ENCODE measurements at places on chromosomes 3 and 15.

GRCh38 chr3:123552095-123552714, 32.6 kb downstream of the HACD2 start:
- DNase-seq: no peak

- DNase-seq: no peak
Observed at GRCh38 chr15:72249142-72249810, 18.3 kb upstream of the PKM start.

DNA sequence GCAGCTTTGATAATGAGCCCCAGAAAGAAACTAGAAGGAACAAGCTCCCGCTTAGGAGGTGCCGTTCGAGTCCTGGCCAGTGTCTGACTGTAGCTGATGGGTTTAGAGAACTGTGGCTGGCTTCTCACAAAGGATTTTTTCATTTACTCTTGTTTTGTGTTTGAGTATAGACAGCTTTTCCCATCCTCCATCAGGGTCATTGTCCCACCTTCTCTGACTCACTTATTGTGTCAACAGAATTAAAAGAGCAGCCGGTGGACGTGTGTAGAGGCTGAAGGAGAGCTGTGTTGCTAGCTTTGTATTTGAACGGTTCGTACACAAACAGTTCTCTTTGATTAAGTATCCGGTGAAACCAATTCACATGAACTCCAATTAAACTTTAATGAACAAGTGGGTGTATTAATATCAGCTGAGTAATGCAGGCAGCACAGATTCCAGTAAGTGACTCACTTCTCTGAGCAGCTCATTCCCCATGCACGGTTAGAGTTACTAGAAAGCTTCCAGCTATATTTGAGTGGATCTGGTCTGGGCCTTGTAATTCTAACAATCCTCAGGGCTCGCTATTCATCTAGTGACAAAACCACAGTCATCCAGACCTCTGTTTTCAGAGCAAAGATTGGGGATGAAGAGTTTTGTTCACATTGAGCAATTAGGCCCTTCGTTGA, 141.0 kb downstream of the LPP start:
- DNase-seq: no peak

GRCh38 chr3:101202640-101203039, 117.7 kb downstream of the IMPG2 start:
- no peak for DNase-seq

GRCh38 chr3:39587113-39587512, 119.6 kb downstream of the MOBP start:
- DNase-seq: no peak

DNA sequence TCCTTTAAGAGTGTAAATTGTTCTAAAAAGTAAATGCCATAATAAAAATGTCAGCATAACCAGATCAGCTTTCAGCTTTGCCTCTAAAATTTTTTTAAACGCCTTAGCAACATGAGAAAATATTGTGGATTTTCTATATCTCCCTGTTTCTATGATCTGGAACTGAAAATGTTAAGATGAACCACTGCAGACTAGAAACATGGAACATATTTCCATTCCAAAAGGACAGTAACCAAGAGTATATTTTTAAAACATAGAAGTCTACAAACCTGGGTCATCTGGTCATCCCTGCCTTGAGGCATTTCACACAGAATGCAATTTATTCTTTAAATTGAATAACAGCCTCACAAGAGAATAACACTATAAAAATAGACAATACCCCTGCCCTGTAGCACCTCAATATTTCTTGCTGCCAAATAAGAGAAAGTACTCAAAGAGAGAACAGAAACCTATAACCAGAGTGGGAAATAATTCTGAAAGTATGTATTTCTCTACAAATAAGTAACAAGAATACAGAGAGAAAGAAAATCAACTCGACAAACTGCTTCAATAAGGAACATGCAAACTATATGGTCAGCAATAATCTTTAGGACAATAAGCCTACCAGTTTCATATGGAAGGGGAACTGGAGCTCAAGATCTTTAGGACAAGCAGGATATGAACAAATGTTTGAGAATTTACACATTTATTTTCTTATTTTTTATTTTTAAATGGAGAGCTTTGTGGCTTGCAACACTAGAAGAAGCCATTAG, 949.0 kb downstream of the EPHA3 start:
- DNase-seq: no peak

DNA sequence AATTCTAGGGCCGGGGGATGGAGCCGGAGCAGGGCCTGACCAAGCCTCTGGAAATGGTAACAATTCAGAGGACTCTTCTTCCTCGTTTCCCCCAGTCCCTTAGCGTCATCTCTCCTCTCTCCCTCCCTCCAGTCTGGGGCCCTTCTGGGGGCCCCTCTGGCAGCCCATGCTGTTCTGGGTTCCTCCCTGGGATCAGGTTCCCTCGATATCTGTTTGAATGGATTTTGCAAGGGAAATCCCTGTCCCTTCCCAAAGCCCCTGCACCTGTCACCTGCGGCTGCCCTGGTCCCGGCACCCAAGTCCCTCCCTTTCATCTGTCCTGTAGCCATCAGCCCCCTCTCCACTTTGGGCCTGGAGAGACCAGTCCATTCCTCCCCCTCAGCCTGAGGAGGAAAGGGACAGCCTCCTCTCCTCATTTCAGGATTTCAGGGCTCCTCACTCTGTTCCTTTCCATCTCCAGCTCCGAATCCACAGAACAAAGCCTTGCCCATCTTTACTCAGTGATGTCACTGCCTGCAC, 1.7 kb upstream of the PLCB2 start:
- DNase-seq: no peak

- no peak for DNase-seq
Observed at GRCh38 chr15:47887241-47887800, 170.0 kb downstream of the SEMA6D start.

- no peak for DNase-seq
Observed at GRCh38 chr3:189687475-189687874, 56.3 kb downstream of the TP63 start.

GRCh38 chr3:55937301-55937700, 450.2 kb upstream of the WNT5A start:
- no peak for DNase-seq

DNA sequence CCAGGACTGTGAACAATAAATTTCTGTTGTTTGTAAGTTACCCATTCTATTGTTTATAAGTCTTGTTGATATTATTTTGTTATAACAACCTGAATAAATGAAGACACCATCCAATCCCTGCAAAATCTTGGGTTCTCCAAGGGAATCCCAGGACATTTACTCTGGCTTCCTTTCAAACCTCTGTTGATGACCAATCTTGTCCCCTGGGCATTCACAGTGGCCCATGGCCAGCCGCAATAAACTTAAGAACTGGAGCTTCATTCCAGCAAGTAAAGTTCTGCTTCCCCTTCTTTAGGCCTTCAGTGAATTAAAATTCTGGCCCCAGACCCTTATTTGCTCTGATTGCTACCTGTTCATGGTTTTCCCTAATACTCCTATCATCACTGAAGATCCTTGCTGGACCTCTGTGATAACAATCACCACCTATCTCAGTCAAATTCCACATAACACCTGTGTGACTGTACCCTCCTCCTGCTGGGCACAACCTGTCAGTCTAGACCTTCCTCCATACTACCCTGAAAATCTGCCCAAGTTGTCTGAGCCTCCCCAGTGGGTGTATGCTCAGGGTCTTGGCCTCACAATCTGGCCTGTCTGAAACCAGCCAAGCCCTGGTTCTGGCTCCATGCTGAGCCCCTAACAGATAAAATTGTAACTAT, 153.1 kb downstream of the SEMA6D start:
- DNase-seq: no peak

DNA sequence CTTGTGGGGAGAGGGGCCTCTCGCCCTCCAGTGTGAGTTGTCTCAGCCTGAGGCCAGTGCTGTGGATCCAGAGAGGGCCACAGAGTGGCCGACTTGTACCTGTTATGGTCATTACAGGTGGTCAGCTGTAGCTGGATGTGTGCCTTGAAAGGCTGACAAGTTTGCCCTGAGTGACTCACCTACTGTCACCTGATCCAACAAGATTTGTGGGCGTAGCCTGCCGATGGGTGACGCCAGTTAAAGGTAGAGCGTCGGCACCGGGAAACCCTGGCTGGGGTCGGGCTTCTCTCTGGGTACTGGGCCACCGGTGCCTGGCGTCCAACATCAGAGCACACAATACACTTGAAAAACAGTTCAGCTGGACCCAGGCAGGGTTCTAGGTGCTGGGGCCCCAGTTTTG, 2.8 kb upstream of the ISG20 start:
- no peak for DNase-seq

DNA sequence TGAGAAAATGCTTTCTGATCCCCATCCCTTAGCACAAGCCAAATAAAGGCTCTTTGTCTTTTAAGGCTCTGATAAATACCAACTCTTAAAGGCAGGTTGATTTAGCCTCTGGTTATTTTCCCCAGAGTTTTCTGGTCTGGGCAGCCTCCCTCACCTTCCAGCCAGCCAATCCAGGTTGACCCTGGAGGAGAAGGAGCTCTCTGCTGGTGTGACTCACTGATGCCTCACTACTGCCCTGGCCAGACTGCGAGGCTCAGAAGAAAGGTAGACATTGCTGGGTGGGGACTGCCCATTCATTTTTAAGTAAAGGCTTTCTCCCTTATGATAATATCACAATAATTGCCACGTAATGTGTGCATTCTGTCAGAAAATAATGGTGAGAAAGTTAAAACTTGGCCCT, 37.1 kb downstream of the SLCO3A1 start:
- DNase-seq: no peak

DNA sequence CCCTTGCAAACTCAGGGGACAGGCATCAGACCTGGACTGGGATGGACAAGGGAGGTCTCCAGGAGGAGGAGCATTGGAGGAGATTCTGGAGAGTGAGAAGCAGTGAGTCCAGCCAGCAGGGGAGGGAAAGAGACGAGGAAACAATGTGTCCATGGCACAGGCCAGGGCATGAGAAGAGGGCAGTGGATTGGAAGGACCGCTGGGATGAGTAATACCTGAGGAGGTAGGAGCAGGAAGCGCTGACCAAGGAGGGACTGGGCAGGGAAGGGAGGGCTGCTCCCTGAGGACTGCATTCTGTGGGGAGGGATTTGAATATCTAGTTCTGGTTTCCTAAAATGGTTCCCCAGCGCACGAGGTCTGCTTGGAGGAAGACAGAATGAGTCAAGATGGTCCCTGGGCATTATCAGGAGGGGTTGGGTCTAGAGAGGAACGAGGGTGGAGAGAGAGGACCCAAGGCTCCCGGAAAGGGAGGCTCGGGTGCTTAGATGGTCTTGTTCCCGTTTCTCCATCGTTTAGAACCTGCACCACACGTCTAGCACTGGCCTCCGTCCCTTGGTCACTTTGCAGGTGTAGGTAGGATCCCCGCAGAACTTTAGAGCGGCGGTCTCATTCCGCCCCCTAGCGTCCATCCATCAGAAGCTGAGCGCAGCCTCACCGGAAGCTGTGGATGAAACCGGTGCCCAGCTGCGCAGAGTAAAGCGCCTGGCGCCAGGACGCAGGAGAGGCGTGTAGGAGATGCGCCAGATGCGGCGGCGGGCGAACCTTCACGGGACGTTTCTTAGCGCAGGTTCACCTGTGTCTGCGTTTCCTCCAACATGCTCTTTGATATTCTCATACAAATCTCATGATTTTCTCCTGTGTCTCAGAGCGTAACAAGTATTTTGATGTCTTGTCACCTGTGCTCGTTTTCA, 190.7 kb upstream of the NDN start:
- no peak for DNase-seq

- peak; percentile 15 for DNase-seq
Observed at GRCh38 chr15:77568973-77569728, 63.6 kb downstream of the LINGO1 start.

GRCh38 chr15:47294765-47295259, 422.5 kb upstream of the SEMA6D start:
- no peak for DNase-seq

GRCh38 chr3:141011232-141011996, 39.7 kb upstream of the SPSB4 start:
- no peak for DNase-seq

GRCh38 chr15:92178911-92179310, 214.8 kb upstream of the ST8SIA2 start:
- DNase-seq: no peak

Measured in HL-60 (cell line).